OCI-M1 (cell line): ENCODE measurements at places on chromosomes 12 and 14.

DNA sequence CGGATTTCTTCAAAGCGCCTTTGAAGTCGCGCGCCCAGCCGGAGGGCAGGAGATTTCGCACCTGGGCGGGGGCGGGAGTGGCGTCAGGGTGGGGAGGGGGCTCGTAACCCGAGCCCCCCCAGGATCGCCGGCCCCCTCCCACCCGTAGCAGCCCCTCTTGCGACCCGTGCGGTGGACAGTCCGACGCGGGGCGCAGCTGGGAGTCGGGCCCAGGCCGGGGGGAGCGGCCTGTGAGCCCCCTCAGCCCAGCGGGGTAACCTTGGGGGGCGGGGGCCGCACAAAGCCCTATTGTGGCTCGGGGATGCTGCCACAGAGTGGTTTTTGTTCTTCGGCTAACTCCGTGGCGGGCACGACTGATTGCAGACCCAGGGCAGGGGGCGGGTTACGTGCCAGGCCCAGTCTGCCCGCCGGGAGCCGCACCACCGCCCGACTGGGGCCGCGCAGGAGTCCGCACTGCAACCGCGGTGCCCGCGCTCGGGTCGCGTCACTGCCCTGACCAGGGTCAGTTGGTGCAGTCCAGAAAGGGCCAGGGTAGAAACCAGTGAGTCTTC lies 4.2 kb upstream of the AAAS start:
- DNase-seq: no peak

DNA sequence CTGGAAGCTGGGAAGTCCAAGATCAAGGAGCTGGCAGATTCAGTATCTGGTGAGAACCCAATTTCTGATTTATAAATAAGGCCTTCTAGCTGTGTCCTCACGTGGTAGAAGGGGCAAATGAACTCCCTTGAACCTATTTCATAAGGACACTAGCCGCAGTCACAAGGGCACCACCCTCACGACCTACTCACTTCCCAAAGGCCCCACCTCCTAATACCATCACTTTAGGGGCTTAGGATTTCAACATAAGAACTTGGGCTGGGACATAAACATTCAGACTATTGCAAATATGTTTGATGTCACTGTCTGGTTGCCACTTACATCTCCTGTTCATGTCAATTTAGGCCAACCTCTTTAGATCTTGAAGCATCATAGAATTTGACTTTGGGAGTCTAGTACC lies 10.8 kb upstream of the CNIH1 start:
- no peak for DNase-seq

DNA sequence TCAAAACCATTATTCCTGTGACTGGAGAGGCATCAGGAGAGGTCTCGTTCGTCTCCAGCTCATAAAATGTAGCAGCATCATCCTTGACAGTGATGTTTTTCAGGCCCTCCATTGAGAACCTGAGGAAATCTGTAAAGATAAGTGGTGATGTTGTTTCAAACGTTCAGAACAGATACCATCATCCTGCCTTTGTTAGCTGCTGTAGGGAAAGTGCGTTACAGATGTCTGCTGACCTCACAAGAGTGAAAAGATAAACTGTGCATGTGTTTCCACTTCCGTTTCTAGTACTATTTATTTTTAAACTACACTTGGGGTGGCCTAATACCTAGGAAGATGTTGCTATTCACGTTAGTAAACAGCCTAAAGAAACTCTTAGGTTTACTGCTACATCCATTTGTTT lies 28.4 kb downstream of the BCL2L14 start:
- DNase-seq: peak; percentile 7

- no peak for DNase-seq
Measured at GRCh38 chr12:71607494-71608330, 55.9 kb downstream of the ZFC3H1 start.

- no peak for DNase-seq
Measured at GRCh38 chr12:63808631-63809030, 28.9 kb downstream of the RXYLT1 start.

- no peak for DNase-seq
Measured at GRCh38 chr12:104501660-104502059, 44.9 kb downstream of the CHST11 start.

DNA sequence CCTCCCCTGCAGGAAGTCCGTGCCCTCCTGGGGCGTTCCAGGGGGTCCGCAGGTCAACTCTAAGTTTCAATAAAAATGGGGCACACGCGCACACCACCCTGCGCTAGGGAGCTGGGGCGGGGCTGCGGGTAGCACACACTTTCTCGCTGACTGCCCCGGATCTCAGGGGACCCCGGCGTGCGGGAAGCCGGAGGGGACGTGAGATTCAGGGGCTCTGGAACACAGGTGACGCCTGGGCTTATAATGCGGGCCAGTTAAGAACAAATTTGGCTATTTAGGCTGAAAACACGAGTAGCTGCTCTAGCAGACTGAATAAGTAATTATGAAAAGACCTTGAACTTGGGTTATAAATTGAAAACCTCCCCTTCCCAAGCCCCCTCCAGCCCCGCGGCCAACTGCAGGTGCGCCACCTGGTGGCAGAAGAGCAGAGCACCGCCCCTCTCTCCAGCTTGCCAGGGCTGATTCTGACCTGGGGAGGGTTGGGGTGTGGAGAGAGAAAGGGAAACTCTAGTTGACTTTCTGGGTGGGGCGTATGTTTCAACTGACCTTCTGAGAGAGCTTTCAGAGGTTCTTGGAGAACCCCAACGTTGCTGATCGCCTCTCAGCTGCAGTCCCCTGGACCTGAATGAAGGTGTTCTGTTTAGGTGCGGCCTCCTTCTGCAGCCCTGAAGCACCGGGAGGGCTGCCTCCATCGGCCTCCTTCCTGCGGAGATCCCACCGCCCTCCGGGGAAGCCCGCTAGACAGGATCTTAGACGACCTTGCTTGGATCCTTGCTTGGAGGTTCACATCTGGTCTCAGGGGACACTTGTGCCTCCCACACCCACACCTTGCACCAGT lies 118.4 kb upstream of the EVL start:
- peak; percentile 5 for DNase-seq

DNA sequence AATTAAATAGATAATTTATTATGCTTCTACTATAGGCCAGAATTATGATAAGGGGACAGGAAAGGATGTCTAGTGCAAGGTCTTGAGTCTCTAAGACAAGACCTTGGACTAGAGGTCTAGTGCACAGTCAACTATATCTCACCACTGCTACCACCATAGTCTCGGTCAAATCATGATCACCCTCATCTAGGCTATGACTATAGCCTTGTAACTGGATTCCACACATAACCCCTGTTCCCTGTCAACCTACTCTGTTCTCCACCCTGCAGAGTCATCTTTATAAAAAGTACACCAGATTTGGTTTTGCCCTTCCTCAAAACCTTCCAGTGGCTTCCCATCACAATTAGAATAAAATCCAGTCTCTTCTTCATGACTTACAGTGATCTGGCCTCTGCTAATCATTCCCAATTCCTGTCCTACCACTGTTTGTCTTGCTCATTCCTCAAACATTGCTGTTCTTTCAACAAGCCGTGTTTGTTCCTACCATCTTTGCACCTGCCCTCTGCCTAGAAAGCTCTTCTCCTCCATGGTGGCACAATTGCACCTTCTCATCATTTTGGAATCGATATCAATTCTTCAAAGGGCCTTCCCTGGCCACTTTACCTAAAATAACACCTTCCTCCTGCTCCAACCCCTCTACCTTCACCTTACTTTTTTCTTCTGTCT lies 169.4 kb downstream of the FOXN3 start:
- DNase-seq: no peak
